Stimulated activated CD4-positive, alpha-beta T cell treated with anti-CD3 and anti-CD28 coated beads, Interleukin-15, amount 100 ng/mL, for 24 hours (primary cell): ENCODE measurements at places on chromosomes 1 and 21.

DNA sequence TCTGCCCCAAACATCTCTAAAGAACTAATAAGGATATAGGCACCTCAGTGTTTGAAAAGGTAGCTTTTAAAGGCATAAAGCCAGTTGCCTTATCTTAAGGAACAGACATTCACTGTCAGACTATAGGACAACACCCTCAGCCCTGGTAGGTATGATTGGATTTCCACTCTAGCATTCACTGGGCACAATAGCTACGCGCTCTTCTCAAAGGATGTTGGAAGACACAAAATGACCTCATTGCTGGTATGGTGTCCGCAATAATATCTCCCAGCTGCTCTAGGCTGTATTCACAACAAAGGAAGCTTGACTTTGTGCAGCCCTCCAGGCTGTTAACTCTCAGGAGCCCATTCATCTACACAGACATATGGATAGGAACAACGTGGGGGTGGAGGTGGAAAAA is 119.4 kb upstream of the CXADR start:
- DNase-seq: no peak

- DNase-seq: no peak
Observed at GRCh38 chr21:34227386-34227852, 136.4 kb upstream of the KCNE2 start.

GRCh38 chr1:112605633-112606327 is 13.2 kb downstream of the ST7L start:
- no peak for DNase-seq

DNA sequence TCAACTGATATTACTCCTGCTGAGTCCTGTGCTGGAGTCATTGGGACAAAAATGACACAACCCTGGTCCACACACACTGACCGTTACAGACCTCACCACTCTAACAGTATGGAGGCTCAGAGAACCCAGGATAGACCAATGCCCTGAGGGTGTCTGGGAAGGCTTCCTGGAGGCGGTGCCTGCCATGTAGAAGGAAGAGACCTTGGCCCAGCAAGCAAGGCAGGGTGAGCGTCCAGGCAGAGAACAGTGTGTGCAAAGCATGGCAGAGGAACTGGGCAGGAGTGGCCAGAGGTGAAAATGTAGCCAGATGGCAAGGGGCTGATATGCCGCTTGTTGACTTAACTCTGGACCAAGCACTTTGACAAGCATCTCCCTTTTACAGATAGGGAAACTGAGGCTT is 85.5 kb downstream of the VWA5B1 start:
- no peak for DNase-seq

DNA sequence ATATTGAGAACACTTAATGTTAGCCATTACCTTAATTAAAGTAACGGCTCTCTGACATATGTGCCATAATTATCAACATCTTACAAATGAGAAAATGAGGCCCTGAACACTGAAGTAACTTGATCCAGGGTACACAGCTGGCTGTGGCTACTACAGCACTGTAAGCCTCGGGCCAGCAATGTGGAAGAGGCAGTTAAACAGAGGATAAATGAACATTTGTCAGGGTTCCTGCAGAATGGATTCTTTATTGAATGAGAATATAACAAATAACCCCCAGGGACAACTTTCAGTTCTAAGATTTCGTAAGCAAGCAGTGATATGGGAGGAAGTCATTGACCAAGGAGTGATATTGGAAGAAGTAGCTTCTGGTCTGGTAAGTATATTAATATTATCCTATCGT is 70.5 kb upstream of the SCYL3 start:
- no peak for DNase-seq

GRCh38 chr1:230542054-230542453 is 100.2 kb upstream of the COG2 start:
- DNase-seq: peak; percentile 12

- DNase-seq: no peak
Observed at GRCh38 chr1:53156783-53157182, 14.3 kb upstream of the SLC1A7 start.

DNA sequence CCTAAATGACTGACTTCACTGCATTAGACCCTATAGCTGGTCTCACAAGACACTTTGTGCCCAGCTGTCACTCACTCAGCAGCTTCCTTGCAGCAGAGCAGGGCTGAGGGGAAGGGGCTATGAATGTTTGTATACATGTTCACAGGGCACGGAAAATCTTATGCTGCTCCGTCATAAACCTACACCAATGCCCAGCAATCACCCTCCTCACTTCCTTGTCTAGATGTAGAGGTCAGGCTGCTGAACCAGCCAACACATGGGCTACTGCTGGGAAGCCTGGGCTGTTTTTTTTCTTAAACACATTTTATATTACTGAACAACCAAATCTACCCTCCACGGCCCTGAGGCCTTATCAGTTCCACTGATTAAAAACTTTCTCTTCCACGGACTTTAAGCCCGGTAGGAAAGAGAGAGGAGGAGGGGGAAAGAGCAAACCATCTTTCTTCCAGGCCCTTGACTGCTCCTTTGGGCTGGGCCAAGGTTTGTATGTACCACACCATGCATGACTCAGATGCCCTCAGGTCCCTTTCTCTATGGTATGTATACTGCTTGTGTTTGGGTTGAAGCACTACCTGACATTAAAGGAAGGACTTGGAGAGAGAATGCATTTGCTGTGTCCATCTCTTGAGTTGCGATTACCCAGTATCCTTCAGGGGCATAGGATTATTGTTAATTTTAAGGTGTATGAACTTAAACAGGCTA is 12.7 kb downstream of the MTFR1L start:
- DNase-seq: no peak

DNA sequence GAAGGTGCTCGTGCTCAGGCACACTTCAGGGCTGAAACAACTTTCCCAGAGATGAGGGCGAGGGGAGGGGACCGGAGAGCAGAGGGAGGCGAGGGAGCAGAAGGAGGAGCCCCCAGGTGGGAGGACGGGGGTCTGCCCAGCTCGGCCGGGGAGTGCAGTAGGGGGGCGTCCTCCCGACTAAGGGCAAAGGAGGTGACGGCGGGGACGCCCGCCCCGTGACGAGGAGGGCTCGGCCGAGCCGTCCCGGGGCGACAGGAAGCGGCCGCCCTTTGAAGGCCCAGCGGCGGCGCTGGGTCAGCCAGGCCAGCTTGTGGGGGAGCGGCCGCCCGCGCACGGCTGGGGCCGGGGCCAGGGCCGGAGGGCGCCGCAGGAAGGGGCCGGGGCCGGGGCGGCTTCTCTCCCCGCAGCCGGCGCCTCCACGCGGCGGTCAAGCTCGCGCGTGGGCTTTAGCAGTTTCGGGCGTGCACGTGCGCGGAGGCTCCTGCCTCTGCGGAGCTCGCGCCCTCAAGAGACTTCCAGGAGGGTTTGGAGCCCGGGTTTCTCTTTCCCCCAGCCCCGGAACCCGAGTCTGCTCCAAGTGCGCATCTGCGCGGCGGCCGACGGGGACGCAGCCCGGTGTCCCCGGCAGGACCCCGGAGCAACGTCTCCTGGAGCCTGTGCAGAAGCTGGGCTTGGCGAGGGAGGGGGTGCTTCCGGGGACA is 100.8 kb upstream of the SLC45A1 start:
- DNase-seq: peak; percentile 33

DNA sequence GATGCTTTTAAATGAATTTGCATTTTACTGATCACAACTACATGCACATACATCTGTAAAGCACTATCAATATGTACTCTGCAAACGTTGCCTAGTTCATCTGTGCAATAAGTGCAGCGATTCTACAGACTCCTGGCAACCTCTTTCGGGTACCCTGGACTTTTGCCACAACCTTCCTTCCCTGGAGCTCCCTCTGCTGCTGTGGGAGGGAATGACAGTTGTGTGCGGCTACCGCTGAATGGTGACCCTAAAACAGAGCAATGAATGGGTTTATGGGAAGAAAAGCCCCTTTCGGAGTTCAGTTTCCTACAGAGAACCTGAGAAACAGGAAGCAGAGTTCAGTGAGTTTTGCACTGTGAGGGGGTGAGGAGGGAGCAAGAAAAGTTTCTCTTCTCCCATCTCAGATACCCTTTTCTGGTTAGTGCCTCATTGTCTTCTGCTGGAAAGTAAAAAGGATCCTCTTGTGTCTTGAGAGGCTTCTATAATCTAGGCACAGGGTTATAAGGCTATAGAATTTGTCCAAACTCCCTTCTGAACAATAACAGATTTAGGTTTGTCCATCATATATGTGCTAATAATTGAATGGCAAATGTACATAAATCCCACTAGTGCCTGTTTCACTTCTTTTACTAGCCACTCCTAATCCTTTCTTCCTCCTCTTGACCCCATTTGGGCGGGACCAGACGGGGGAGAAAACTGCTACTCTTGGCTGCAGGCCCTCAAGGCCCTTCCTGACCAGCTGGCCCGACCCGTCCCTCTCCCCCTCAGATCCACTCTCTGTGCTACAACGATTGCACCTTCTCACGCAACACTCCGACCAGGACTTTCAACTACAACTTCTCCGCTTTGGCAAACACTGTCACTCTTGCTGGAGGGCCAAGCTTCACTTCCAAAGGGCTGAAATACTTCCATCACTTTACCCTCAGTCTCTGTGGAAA is 19.8 kb upstream of the SARS1 start:
- peak; percentile 71 for DNase-seq

DNA sequence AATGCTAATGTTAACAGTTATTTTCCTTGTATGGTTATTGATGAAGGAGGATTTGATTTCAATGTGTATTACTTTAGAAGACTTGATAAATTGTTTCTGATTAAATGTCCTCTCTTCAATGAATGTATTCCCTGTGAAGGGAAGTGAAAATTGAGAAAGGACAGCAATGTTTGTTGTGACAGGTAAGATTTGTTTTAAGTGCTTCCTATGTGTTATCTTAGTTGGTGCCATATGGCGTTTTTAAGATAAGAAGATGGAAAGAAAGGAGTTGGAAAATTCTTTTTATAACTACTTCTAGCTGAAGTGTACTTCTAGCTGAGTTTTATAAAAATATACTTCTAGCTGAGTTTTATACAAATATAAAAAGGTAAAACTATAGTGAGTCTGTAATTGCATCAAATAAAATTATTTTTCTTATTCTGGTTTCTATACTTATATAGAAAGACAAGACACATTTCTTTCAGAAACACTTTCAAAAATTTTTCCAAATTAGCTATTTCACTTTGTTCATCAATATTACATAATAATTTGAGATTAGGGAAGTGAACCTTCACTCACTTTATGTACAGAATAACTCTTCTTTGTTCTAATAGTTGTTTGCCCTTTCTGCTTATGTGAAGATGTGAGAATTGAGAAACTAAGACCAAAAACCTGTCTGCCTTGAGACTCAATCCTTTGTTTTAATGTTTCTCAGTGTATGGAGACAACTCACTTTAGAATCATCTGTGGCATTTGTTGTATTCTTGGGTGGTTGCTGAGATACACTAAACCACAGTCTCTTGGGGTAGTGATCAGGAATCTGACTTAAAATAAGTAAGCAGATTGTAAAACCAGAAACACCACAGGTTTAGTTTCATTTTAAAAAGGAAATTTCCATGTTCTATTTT is 382.9 kb upstream of the B3GALT2 start:
- no peak for DNase-seq

DNA sequence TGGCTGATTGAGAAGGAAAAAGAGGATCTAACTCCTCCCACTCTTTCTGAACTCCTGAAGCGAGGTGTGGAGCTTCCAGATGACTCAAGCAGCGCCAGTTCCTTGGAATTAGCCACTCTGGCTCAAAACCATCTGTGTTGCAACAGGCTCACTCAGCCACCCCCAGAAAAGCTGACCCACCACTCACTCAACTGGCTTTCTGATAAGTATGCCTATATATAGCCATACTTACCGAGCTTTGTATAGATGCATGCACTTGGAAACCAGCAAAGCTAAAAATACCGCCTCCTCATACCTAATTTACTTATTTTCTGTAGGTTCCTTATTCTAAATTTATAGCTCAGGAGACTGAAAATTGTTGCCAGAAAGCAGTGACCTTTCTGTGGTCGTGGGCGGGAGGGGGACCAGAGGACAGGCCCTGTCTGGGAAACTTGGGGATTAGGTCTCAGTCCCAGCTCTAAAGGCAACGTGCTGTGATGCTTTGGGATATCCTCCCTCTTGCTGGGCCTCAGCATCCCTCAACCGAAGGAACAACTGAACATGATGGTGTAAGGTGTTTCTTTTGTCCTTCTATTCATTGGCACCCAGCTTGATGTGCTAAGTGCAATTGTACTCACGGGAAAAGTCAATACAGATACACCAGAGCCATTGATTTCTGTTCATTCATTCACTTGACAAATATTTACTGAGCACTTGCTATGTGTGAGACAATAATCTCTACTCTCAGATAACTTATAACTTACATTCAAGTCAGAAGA is 65.7 kb downstream of the NENF start:
- DNase-seq: no peak

- DNase-seq: no peak
Observed at GRCh38 chr21:31450980-31451379, 106.9 kb upstream of the TIAM1 start.

DNA sequence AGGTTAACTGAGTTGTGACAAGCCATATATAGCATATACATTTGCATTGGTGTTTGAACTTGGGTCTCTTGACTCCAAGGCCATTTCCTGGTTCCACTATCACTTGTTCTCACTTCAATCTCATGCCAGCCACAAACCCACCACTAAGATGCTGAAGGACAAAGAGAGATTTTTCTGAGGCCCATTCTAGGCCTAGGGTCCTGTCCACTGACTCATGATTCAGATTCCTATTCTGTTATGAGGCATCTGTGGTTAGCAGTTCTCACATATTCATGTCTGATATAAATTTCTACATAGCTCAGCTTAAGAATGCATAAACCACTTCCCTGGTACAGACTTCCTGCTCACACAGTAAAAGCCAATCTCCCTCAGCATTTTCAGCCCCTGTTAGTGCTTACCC is 326.1 kb upstream of the BEND5 start:
- no peak for DNase-seq

DNA sequence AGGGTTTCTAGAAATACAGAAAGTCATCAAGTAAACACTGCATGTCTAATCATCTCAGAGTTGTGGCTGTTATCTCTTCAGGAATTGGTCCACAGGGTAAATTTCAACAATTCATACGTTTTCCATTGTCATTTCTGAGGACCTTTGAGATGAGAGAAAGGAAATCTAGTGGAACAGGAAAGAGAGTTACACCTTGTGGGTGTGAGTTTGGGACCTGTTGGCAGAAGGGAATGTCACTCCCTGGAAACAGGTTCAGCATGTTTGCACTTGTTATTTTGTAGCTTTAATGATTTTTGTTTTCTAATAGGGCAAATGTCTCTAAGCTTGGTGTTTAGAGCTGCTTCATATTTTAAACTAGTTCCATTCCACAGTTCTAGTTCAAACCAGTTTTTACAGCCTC is 5.6 kb downstream of the TMEM167B start:
- no peak for DNase-seq

GRCh38 chr1:35434703-35435102 is 122.5 kb downstream of the KIAA0319L start:
- DNase-seq: no peak

DNA sequence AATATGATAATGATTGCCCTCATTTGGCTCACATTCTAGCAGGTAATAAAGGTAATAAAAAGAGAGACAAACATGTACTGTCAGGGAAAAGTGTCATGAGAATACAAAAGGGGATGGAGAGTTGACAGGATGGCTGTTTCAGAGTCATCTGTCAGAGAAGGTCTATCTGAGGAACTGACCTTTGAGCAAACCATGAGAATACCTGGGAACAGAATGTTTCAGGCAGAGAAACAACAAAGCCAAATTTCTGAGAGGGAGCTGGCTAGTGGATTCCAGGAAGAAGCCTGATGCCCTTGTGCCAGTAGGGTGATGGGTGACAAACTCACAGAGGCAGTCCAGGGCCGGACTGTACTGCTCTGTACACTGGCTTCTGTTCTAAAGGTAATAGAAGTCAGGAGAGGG is 107.2 kb downstream of the C1orf21 start:
- DNase-seq: no peak
